ENCODE measurements at places on chromosomes 11 and 22.

- DNase-seq: no peak
Observed at GRCh38 chr11:65793625-65794400, 7.0 kb downstream of the OVOL1 start.

GRCh38 chr11:60931917-60932316 lies 7.7 kb downstream of the TMEM132A start:
- DNase-seq: no peak

DNA sequence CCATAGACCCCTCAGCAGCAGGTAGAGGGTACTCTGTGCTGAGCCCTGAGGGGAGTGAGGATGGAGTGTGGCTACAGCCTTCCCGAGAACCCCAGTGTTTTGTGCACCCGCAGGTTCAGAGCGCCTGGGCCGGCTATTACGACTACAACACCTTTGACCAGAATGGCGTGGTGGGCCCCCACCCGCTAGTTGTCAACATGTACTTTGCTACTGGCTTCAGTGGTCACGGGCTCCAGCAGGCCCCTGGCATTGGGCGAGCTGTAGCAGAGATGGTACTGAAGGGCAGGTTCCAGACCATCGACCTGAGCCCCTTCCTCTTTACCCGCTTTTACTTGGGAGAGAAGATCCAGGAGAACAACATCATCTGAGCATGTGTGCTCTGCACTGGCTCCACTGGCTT lies 5.6 kb upstream of the TIRAP start:
- DNase-seq: no peak

GRCh38 chr11:12812849-12813248 lies 138.6 kb downstream of the TEAD1 start:
- DNase-seq: no peak

- no peak for DNase-seq
Observed at GRCh38 chr11:116895048-116895757, 57.8 kb upstream of the APOA1 start.
